Keratinocyte (primary cell): ENCODE measurements at places on chromosomes 5 and 9.
A peak's percentile ranks its signal among the peaks of the same experiment; 100 is the strongest.

- no peaks in the 10 kb centered on the region for H3K27me3 ChIP-seq
- DNase-seq = no peak
- no peak overlapping the region for H3K27ac ChIP-seq
- no peak overlapping the region for H3K4me3 ChIP-seq
- H3K36me3 ChIP-seq = peaks cover 5% of the 10 kb centered on the region
- H3K4me1 ChIP-seq = no peaks in the 10 kb centered on the region
These were observed 9.5 kb downstream of the TOR4A start for GRCh38 chr9:137286975-137287383.

- H3K4me1 ChIP-seq = peaks cover 6% of the 10 kb centered on the region
- DNase-seq = no peak
- H3K27me3 ChIP-seq = no peaks in the 10 kb centered on the region
- H3K4me3 ChIP-seq = no peak overlapping the region
These were observed 244.7 kb downstream of the PIK3R1 start for GRCh38 chr5:68460147-68460798.

GRCh38 chr9:22097707-22098106 lies 88.6 kb upstream of the CDKN2B start:
- no peak overlapping the region for H3K4me3 ChIP-seq
- peaks cover 29% of the 10 kb centered on the region for H3K4me1 ChIP-seq
- no peaks in the 10 kb centered on the region for H3K27me3 ChIP-seq
- no peak for DNase-seq
- no peaks in the 10 kb centered on the region for H3K36me3 ChIP-seq
- H3K27ac ChIP-seq = peak overlapping the region; percentile 57

GRCh38 chr9:130298662-130299279 lies 33.2 kb downstream of the HMCN2 start:
- H3K36me3 ChIP-seq = no peaks in the 10 kb centered on the region
- no peak for DNase-seq
- H3K27ac ChIP-seq = no peak overlapping the region
- H3K27me3 ChIP-seq = peaks cover 4% of the 10 kb centered on the region
- no peak overlapping the region for H3K4me3 ChIP-seq
- H3K4me1 ChIP-seq = no peaks in the 10 kb centered on the region

DNA sequence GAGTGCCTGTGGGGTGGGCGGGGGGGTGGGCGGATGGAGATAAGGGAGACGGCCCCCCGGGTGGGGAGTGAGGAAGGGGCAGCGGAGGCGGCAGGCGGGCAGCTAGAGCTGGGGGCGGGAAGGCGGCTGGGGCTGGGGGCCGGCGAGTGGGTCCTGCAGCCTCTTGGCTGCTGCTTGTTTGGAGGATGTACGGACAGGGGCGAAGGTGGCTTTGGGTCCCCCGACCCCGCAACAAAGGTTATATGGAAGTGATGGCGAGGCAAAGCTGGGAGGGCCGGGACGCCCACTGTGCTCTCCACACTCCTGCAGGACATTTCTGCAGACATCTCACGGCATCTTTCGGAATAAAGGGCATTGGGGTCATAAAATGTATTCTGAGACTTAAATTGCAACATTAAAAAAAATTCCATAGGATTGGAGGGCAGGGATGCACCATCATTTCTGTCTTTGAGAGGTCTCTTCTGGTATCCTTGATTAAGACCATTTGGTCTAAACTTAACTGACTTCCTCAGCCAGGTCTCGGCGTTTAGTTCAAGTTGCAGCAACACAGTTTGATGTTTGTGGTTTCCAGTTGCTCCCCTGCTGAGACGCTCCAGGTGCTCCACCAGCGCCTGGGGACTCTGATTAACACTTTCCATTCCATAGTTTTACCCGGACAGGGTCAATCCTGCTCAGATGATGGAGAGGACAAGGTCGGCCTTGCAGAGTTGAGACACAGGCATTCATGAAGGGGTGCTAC lies 101.6 kb upstream of the SSBP2 start:
- H3K27me3 ChIP-seq = no peaks in the 10 kb centered on the region
- H3K27ac ChIP-seq = no peak overlapping the region
- H3K4me1 ChIP-seq = peaks cover 37% of the 10 kb centered on the region

DNA sequence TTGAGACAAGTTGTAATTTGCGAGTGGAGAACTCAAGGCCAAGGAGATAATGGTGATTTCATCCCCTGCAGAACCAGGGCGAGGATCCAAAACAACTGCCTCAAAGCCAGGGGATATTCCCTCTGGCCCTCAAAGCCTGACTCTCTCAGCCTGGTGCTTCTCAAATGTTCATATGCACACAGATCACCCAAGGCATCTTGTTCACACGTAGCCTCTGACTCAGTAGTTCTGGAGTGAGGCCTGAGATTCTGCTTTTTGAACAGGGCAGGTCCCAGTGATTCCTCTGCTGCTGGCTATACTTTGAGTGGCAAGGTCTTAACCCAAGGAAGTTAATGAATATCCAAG lies 30.2 kb upstream of the WWC1 start:
- H3K27me3 ChIP-seq = no peaks in the 10 kb centered on the region
- H3K4me1 ChIP-seq = no peaks in the 10 kb centered on the region
- DNase-seq = no peak
- no peak overlapping the region for H3K27ac ChIP-seq
- no peak overlapping the region for H3K4me3 ChIP-seq
- H3K36me3 ChIP-seq = peaks cover 28% of the 10 kb centered on the region

DNA sequence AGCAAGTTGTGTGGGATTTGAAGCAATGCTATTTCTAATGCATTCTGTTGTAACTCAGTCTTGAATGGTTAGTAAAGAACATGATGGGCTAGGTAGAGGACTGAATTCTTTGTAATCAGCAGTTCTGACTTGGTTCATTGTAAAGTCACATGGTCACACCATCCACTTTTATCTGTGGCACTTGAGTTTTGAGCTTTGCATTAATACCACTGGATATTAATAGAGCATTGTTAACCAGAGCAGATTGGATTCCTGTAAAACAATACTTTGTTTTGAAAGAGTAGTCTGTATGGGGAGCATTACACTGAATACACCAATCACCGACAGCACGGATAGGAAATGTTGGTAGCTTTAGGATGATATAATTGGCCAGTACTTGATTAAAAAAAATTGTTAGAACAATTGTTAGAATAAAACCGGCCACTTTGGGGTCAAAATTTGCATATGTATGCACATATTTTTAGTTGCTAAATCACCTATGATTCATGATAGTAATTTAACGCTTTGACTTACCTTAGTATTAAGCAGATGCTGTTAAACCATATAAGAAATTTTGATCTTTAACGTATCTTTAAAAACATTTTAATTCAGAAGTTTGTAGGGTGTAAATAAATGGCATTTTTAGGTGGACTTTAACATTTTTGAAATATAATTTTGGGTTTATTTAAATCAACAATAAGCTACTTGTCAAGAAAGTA lies 17.4 kb downstream of the SLC12A2 start:
- no peaks in the 10 kb centered on the region for H3K27me3 ChIP-seq
- DNase-seq = no peak
- H3K36me3 ChIP-seq = no peaks in the 10 kb centered on the region
- H3K27ac ChIP-seq = no peak overlapping the region
- no peaks in the 10 kb centered on the region for H3K4me1 ChIP-seq

DNA sequence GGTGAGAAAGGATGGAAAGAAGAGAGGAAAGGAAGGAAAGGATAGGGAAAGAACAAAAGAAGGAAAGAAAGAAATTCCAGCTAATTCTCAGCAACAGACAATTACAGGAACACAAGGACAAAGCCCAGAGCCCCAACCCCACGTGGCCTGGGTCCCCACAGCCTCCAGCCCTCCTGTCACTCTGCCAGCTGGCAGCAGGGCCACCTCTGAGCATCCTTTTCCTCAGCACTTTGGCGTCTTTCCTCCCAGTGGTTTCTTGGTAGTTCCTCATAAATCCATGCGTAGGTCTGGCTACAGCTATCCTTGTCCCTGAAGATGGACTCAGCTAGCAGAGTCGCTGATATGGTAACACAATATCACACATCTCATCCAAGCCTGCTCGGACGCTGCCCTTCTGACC lies 28.3 kb downstream of the ADAMTS2 start:
- no peak overlapping the region for H3K4me3 ChIP-seq
- no peaks in the 10 kb centered on the region for H3K27me3 ChIP-seq
- DNase-seq = no peak
- H3K4me1 ChIP-seq = no peaks in the 10 kb centered on the region
- no peak overlapping the region for H3K27ac ChIP-seq

GRCh38 chr5:141345327-141345726 lies 1.7 kb downstream of the PCDHGA3 start:
- H3K27ac ChIP-seq = no peak overlapping the region
- no peak for DNase-seq
- no peaks in the 10 kb centered on the region for H3K36me3 ChIP-seq
- no peaks in the 10 kb centered on the region for H3K4me1 ChIP-seq

- H3K27ac ChIP-seq = no peak overlapping the region
- no peaks in the 10 kb centered on the region for H3K27me3 ChIP-seq
- no peak overlapping the region for H3K4me3 ChIP-seq
- DNase-seq = no peak
These were observed 49.4 kb downstream of the ATP10B start for GRCh38 chr5:160802592-160802991.

- no peak overlapping the region for H3K4me3 ChIP-seq
- H3K36me3 ChIP-seq = peaks cover 3% of the 10 kb centered on the region
- H3K4me1 ChIP-seq = no peaks in the 10 kb centered on the region
- H3K27me3 ChIP-seq = no peaks in the 10 kb centered on the region
- no peak for DNase-seq
These were observed 25.8 kb downstream of the SH3PXD2B start for GRCh38 chr5:172428224-172429166.

- no peak overlapping the region for H3K4me3 ChIP-seq
- DNase-seq = no peak
- no peak overlapping the region for H3K27ac ChIP-seq
- H3K27me3 ChIP-seq = peaks cover 28% of the 10 kb centered on the region
These were observed 3.5 kb upstream of the AIF1L start for GRCh38 chr9:131092548-131093440.

GRCh38 chr9:124792257-124793014 lies 15.5 kb downstream of the OLFML2A start:
- H3K27me3 ChIP-seq = no peaks in the 10 kb centered on the region
- DNase-seq = no peak
- no peak overlapping the region for H3K4me3 ChIP-seq
- H3K4me1 ChIP-seq = no peaks in the 10 kb centered on the region

GRCh38 chr9:113220467-113221002 lies 542 bp downstream of the FKBP15 start:
- DNase-seq = no peak
- peak overlapping the region; percentile 94 for H3K27ac ChIP-seq
- peak overlapping the region; percentile 78 for H3K4me3 ChIP-seq
- H3K36me3 ChIP-seq = peaks cover 8% of the 10 kb centered on the region
- no peaks in the 10 kb centered on the region for H3K27me3 ChIP-seq
- H3K4me1 ChIP-seq = peaks cover 30% of the 10 kb centered on the region

GRCh38 chr5:179796877-179797608 lies 3.3 kb downstream of the LTC4S start:
- peaks cover 31% of the 10 kb centered on the region for H3K36me3 ChIP-seq
- H3K4me3 ChIP-seq = no peak overlapping the region
- H3K27me3 ChIP-seq = no peaks in the 10 kb centered on the region
- no peak for DNase-seq
- H3K27ac ChIP-seq = no peak overlapping the region

GRCh38 chr5:41968153-41968723 lies 43.2 kb downstream of the FBXO4 start:
- DNase-seq = no peak

- no peak overlapping the region for H3K4me3 ChIP-seq
- no peaks in the 10 kb centered on the region for H3K4me1 ChIP-seq
- H3K27me3 ChIP-seq = no peaks in the 10 kb centered on the region
- no peaks in the 10 kb centered on the region for H3K36me3 ChIP-seq
- no peak overlapping the region for H3K27ac ChIP-seq
- DNase-seq = no peak
These were observed 218.7 kb downstream of the FOXD4L6 start for GRCh38 chr9:40909821-40910220.

DNA sequence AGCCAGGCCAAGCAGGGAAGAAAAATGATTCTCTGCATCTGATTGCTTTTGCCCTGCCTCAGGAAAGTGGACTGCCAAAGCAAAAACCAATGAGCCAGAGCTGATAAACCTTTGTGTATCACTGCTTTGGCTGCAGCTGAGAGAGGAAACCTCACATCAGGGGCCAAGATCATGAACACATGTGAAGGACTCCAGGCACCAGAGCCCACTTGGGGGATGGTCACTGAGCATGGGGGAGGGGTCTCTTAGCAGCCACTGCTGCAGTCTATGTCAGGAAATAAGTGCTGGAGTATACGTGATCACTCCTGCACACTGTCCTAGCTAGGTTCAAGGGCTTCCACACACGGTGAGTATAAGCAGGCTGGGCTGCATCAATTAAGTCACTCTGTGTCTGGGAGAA lies 229.9 kb downstream of the SPOCK1 start:
- no peaks in the 10 kb centered on the region for H3K27me3 ChIP-seq
- H3K36me3 ChIP-seq = no peaks in the 10 kb centered on the region
- H3K4me1 ChIP-seq = no peaks in the 10 kb centered on the region
- no peak for DNase-seq
- no peak overlapping the region for H3K4me3 ChIP-seq
- H3K27ac ChIP-seq = no peak overlapping the region

GRCh38 chr5:96090215-96090614 lies 128.6 kb upstream of the ELL2 start:
- no peak overlapping the region for H3K4me3 ChIP-seq
- no peaks in the 10 kb centered on the region for H3K27me3 ChIP-seq
- H3K4me1 ChIP-seq = peaks cover 26% of the 10 kb centered on the region
- H3K27ac ChIP-seq = no peak overlapping the region
- no peak for DNase-seq
- no peaks in the 10 kb centered on the region for H3K36me3 ChIP-seq
